ENCODE measurements at places on chromosomes 7 and 10.

- no peak for DNase-seq
Measured at GRCh38 chr7:37899712-37900247, 16.8 kb downstream of the SFRP4 start.

GRCh38 chr7:129053938-129054437 is 923 bp downstream of the TNPO3 start:
- no peak for DNase-seq

DNA sequence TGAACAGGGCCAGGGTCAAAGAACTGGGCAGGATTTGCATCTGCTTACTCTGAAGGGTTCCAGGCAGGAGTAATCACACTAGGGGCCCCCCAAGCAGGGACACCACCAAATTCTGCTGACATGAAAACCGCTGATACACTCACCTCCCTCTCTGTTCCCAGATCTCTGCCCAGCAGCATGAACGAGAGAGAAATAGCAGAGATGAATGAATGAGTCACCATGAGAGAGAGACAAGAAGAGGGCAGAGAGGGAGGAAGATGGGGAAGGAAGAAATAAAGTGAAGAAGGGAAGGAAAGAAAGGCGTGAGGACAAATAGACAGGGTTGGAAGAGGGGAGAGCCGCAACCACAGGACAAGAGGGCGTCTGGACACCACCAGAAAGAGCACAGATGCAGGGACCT is 285.9 kb upstream of the NEBL start:
- DNase-seq = no peak

GRCh38 chr10:132203256-132204077 is 16.7 kb downstream of the DPYSL4 start:
- no peak for DNase-seq

- peak; percentile 96 for DNase-seq
Measured at GRCh38 chr7:7719236-7719635, 829 bp upstream of the RPA3 start.

- no peak for DNase-seq
Measured at GRCh38 chr7:1552200-1552599, 3.8 kb downstream of the TMEM184A start.

DNA sequence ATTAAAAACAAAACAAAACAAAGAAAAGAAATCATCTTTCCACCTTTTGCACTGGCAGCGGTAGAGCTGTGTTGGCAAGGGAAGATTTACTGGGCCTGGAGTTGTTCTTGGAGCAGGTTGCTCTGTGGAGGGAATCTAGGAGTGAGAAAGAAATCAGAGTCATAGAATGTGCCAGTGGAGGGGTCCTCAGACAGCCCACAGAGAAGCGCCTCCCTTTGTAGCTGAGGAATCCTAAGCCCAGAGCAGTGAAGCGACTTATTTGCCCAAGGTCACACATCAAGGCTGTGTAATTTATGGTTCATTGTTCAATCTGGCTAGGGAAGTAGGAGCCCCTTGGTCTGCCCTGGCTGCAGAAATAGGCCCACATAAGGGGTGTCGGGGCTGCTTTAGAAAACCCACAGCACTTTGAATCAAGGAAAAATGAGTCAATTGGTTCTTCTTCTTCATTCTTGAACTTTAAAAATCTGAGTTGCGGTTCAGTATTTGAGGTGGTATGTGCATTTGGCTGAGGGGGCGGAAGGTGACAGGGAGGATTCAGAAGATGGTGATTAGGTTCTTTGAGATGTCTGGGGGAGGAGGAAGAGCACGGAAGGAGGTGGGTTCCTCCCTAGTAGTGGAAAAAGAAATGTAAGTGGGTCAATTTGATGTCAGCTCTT is 253.7 kb downstream of the PTEN start:
- DNase-seq = no peak

DNA sequence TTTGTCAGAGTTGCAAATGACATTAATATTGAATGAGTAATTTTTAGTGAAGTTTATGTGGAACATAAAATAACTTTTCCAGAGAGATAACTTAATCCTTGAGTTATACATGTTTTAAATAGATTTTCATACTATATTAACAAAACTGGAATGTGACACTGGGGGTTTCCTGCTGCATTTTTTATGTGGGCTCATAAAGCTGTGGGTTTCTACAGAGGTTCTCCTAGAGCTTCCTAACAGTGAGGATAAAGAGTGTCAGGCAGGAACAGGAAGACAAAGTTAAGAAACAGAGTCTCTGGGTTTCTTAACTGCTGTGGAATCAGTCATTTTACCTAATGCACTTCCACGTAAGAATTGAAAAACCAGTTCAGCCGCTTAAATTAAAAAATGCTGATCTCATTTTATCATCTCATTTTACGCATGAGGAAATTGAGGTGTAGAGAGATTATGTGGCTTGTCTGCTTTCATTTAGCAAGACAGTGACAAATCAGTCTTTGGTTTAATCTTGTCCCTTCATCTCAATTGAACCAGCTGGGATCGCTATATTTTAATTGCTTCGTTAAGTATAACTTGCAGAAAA is 5.0 kb downstream of the CD36 start:
- DNase-seq = no peak

GRCh38 chr7:88218836-88219605 is 817 bp downstream of the SRI start:
- no peak for DNase-seq

DNA sequence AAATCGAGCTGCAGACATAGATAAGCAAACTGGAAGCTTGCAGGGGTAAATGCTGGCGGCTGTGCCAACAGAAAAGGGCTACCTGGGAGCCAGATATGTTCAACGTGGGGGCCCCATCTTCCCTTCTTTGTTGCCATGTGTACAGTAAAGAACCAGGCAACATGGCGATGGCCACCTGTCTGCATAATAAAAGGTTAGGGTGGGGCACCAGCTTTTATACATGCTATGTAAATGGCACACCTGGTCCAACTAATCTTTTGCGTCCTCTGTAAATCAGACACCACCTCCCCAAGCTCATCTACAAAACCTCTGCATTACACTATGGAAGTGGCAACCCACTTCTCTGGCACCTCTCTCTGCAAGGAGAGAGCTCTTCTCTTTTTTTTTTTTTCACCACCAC is 13.9 kb downstream of the BUD31 start:
- no peak for DNase-seq

DNA sequence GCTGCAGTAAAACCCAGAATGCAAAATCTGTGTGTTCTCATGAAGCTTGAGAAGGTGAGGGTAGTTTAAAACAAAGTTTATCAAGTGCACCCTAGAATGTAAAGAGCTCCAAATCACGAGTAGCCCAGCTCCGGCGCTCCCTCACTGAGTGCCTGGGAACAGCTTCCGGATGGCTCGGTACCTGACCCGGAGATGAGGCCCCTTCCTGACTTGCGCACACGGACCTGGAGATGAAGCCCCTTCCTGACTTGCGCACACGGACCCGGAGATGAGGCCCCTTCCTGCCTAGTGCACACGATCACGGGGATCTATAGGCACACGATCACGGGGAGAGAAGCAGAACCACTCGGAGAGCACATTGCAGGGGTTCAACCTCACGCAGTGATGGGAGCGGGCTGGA is 322.1 kb upstream of the RNF32 start:
- DNase-seq = no peak

DNA sequence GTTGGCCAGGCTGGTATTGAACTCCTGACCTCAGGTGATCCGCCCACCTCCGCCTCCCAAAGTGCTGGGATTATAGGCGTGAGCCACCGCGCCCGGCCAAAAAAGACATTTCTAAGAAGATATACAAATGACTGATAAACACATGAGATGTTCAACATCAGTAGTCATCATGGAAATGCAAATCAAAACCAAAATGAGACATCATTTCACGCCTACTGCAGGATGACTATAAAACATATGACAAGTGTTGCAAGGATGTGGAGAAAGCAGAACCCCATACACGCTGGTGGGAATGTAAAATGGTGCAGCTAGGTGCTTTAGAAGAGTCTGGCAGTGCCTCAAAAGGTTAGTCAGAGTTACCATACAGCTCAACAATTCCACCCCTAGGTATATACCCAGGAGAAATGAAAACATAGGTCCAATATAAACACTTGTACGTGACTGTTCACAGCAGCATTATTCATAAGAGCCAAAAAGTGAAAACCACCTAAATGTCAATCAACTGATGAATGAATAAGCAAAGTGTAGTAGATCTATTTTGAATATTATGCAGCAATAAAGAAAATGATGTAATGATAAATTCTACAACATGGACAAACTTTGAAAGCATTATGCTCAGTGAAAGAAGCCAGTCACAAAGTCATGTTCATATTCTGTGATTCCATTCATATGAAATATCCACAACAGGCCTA is 24.5 kb downstream of the TMEM209 start:
- peak; percentile 30 for DNase-seq

DNA sequence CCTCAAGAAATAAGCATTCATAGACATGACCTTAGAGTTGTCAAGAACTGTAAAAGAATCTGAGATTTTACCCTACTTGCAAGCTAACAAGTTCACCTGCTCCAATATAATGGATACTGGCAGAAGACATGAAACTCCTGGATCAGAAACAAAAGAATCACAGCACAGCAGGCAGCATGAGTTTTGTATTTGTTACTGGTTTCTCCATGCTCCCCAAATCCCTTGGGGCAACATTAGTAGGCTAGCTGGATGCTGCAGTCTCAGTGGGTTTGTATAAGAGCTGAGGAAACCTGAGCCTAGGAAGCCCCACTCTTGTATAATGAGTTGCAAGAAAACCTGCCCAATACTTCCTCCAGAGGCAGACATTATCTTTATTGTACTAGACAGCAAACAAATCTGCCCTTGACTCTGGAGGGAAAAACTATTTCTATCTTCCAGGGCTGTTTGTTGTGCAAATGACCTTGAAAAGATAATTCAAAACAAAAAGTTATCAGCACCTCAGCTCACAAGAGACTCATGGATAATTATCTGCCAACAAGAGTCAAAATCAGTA is 64.8 kb downstream of the ABLIM1 start:
- no peak for DNase-seq

DNA sequence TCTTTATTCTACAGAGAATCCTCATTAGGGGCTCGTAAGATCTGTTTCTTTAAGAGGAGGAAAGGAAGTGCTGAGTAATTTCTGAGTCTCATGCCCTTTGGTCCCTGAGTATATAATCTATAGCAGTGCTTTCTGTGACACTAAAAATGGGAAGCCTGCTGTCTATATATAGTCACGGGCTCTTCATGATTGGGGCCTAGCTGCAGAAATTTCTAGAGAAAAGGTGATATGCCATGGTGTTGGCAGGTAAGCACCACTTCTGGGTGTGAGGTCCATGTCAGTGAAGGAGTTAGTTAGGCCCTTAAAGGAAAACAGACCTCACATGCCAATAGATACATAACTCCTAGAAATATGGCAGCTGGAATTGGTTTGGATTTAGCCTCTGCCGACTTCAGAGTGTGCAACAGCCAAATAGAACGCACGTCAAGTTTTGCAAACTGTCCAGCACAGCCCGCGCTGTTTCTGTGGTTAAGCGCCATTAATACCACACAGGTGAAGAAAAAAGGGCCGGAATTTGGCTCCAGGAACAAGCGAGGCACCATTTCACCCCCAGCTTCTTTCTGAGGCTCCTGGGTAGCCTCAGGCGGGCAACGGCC is 123.2 kb downstream of the TACC2 start:
- no peak for DNase-seq

DNA sequence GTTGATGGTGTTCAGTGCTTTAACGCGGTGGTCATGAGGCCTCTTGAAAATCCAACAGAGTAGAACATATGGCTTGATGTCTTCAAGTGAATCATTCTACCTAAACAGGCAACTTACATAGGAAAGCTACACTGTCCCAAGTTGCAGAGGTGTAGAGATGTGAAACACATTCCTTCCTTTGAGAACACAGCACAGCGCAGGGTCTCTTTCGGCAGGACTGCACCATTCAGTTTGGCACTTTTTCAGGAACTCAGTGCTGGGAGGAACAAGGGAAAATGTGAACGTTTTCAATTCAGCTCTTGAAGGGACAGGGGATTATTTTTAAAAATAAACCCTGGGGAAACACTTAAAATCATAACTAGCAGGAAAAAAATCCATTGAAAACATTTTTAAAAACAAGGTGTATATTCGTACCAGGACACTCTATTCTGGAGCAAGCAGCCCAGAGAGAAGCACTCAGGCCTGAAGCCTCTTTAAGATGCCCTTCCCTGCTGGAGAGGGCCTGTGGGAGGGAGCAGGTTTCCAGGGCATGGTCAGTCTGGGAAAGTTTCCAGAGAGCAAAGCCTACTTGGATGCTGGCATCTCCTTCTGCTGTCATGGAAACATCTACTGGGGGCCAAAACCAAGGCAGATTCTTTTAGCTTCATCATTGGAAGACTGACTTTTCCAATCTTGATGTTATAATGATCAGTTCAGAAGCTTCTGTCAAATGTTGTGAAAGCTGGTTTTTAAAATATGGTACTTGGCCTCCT is 60.4 kb upstream of the NPVF start:
- DNase-seq = no peak

DNA sequence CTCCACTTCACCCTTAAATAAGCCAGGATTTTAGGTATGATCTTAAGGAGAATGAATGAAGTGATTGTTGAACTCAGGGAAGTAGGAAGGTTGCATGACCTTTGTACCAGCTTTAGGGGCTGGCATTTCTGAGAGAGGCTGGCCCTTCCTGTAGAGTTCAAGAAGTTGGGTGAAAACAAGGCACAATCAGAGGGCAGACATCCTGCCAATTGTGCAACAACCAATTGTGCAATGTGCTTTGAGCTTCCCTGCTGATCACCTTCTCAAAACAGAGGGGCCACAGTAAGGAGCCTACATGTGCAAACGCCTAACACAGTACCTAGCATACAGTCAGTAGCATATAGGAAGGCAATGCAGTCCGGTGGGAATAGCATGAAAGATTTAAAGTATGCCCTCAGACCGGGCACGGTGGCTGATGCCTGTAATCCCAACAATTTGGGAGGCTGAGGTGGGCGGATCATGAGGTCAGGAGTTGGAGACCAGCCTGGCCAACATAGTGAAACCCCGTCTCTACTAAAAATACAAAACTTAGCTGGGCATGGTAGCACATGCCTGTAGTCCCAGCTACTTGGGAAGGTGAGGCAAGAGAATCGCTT is 5.4 kb downstream of the CPVL start:
- DNase-seq = no peak

DNA sequence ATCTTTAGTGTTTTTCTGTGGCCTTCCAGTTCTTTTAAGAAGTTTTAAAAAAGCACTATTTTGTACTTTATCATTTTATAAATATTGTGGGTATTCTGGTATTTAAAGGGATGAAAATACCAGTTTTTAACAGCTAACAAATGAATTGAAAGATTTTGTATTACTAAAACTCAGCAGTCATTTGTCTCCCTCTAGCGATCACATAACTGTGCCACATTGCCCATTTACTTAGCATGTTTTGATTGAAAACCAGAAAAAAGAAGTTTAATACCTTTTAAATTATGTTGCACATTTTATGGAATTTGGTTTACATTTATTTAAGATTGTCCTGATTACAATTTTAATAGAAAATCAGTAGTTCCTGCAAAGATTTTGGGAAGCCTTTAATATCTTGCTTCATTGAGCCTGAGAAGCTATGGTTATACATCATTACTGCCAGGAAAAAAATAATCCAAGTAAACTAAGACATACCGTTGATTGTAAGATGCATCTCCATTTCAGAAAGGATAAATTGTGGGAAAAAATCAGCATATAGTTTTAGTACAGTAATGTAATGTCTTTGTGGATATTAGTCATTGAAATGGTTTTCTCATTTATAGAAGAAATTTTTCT is 34.9 kb downstream of the TAX1BP1 start:
- no peak for DNase-seq

GRCh38 chr7:26457696-26458327 is 166.2 kb downstream of the SNX10 start:
- no peak for DNase-seq

Data from non-pigmented ciliary epithelial cell (primary cell).